Keratinocyte (primary cell): ENCODE measurements at places on chromosomes 5 and 9. TPM values are rescaled to one million over a fixed set of nuclear protein-coding genes. Genes with fewer than 3 reads are reported as not detected.

DNA sequence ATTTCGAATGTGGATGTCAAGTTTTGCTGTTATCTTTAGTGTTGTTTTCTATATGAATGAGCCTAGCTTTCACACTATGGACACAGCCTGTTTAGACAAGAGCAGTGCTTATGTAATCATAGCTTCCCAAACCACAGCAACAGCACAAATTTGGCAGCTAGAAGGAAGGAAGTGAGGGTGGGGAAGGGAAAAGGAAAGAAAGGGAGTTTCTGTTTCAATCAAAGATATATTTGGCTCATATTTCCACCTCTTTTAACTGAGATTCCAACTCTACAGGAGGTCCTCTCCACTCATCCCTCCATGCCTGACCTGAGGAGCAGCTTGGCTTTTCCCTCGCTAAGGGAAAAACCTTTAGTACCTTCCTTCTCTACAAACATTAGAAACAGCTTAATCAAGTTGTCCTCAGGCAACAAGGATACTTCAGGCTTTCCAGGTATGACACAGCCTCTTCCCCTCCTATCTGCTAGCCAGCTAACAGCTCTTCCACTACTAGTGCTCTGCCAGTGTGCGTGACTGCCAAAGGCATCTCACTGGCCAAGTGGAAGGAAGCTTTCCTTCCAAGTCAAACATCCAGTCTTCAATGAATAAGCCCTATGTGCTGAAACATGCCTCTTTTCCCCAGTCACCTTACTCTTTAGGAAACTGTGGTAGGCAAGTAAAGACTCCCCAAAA lies 268.6 kb upstream of the PTGER4 start:
- peak overlapping the region; percentile 54 for H3K4me3 ChIP-seq
- H3K27me3 ChIP-seq = no peaks in the 10 kb centered on the region
- H3K36me3 ChIP-seq = no peaks in the 10 kb centered on the region
- H3K4me1 ChIP-seq = peaks cover 42% of the 10 kb centered on the region
- DNase-seq = peak; percentile 85

DNA sequence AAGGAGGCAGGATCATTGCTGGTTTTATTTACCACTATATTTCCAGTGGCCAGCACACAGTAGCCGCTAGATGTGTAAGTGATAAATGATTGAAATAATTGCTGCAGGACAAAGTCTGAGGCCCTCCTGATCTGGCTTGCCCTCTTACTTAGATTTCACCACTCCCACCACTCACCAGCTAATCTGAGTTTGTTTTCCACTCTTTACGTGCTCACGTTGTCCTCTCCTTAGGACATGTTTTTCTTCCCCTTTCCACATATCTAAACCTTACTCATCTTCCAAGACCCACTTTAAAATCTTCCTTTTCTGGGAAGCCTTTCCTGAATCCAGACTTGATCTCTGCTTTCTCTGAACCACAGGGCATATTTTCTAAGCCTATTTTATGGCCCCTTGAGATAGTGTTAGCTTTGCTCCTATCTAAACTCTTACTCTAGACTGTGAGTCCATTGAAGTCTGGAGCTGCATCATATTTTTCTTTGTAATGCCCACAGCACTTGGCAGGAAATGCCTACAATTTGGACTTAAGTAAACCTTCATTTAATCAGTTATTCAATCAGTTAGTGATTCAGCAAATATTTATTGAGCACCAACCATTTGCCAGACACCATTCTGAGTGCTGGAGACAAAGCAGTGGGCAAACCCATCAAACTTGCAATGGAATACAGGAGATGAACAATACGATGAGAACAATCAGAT lies 2.4 kb downstream of the TLR4 start:
- H3K4me1 ChIP-seq = no peaks in the 10 kb centered on the region
- H3K36me3 ChIP-seq = no peaks in the 10 kb centered on the region
- no peak overlapping the region for H3K4me3 ChIP-seq
- H3K27me3 ChIP-seq = no peaks in the 10 kb centered on the region

- no peak for DNase-seq
- no peaks in the 10 kb centered on the region for H3K36me3 ChIP-seq
- H3K27ac ChIP-seq = no peak overlapping the region
- H3K4me1 ChIP-seq = peaks cover 5% of the 10 kb centered on the region
- H3K4me3 ChIP-seq = no peak overlapping the region
These were observed 121.6 kb upstream of the ERCC6L2 start for GRCh38 chr9:95753762-95754465.

- no peaks in the 10 kb centered on the region for H3K27me3 ChIP-seq
- H3K4me3 ChIP-seq = no peak overlapping the region
- peaks cover 5% of the 10 kb centered on the region for H3K4me1 ChIP-seq
These were observed 28.2 kb downstream of the PTGES start for GRCh38 chr9:129724456-129725190.

The GFI1B gene
- polyA plus RNA-seq = not detected in 3 replicates

The SPINK6 gene
- polyA plus RNA-seq = 25.8 to 67.7 TPM (median 35.5 TPM) in 3 replicates
